Panc1 (cell line): ENCODE measurements at places on chromosomes 1 and 21.

- DNase-seq: no peak
These were observed 1.4 kb downstream of the DUSP10 start for GRCh38 chr1:221740369-221740992.

- DNase-seq: no peak
These were observed 81.5 kb downstream of the BEND5 start for GRCh38 chr1:48695161-48695560.

GRCh38 chr1:204408074-204408507 lies 3.5 kb downstream of the PPP1R15B start:
- no peak for DNase-seq

GRCh38 chr1:161868832-161869231 lies 102.7 kb downstream of the ATF6 start:
- no peak for DNase-seq

GRCh38 chr1:115654663-115655305 lies 13.0 kb downstream of the VANGL1 start:
- DNase-seq: no peak

- no peak for DNase-seq
These were observed 90.4 kb upstream of the AKT3 start for GRCh38 chr1:243940451-243940850.

- no peak for DNase-seq
These were observed 2.6 kb upstream of the ABCB10 start for GRCh38 chr1:229561141-229561540.

DNA sequence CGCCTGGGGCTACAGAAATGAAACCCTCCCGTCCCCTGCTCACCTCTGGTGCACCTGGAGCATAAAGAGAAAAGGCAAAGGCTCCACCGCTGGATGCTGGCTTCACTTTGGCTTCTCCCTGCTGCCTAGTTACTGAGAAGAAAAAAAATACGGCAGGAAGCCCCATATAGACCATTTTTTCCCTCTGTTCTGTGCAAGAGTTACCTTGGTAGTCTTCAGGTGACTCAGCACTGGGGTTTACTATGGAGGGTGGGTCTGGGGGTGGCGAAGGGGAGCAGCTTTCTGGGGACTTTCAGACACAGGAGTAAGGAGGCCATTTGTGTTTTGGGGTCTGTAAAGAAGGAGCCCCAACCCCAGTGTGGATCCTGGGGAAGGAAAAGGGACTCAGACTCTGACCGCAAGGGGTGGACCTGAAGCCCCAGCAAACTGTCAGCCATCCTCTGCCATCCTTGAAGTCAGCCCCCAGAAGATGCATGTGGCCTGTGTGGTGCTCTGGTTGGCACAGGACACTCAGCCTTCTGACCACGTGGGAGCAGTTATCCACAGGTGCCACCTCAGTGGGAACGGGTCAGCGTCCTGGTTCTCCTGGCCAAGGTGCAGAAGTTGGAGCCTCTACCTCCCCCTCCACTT lies 25.9 kb upstream of the EPS8L3 start:
- no peak for DNase-seq

GRCh38 chr1:179825206-179825605 lies 52.4 kb downstream of the TOR1AIP2 start:
- no peak for DNase-seq

DNA sequence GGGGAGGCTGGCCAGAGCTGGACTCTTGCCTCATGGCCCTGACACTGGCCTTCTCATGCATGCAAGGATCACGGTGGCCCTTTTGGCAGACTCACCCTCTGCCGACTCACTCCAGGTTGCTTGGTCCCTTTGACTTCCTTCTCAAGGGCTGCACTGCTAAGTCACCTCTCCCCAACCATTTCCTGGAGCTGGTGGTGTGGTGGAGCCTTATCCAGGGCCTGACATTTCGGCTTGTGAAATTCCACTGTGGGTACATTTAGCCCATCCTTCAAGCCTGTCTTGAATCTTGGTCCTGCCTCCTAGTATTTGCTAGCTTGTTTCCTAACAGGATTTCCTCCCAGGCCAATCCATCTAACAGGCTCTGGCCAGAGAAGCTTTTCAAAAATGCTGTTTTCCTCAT lies 52.6 kb upstream of the JUN start:
- DNase-seq: no peak

DNA sequence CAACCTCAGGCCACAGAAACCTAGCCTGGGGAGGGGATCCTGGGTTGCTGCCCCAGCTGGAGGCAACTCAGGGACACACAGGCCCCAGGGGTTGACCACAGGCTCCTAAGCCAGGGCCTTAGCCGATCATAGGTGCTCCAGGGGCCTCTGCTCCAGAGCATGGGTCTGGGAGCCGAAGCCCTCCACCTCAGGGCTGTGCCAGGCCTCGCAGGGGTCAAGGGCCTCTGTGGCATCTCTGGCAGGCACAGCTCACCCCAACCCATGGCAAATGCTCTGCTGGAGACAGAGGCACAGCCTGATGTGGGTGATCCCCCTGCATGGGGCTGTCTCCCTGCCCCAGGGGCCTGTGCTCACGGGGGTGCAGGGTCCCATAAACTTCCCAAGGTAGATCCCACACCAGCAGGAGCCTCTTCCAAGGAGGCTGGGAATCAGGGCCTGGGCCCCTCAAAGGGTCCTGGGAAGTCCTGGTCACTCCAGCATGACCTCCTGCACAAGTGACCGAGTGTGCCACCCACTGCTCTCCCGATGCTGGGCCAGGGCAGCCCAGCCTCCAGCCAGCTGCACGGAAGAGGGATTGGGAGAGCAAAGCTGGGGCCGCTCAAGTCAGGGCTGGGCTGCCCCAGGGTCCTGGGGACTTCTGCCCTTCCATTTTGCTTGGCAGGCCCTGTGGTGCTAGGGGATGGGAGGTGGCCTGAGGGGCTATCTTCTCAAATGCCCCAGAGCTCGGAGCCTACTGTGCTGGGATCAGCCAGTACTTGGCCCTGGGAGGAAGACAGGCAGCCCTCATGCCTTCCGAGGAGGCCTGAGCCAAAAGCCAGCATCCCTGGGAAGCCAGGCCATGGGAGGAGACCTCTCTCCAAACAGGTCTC lies 22.2 kb upstream of the PRSS38 start:
- no peak for DNase-seq

- DNase-seq: no peak
These were observed 67.6 kb downstream of the USP24 start for GRCh38 chr1:55147524-55147923.

DNA sequence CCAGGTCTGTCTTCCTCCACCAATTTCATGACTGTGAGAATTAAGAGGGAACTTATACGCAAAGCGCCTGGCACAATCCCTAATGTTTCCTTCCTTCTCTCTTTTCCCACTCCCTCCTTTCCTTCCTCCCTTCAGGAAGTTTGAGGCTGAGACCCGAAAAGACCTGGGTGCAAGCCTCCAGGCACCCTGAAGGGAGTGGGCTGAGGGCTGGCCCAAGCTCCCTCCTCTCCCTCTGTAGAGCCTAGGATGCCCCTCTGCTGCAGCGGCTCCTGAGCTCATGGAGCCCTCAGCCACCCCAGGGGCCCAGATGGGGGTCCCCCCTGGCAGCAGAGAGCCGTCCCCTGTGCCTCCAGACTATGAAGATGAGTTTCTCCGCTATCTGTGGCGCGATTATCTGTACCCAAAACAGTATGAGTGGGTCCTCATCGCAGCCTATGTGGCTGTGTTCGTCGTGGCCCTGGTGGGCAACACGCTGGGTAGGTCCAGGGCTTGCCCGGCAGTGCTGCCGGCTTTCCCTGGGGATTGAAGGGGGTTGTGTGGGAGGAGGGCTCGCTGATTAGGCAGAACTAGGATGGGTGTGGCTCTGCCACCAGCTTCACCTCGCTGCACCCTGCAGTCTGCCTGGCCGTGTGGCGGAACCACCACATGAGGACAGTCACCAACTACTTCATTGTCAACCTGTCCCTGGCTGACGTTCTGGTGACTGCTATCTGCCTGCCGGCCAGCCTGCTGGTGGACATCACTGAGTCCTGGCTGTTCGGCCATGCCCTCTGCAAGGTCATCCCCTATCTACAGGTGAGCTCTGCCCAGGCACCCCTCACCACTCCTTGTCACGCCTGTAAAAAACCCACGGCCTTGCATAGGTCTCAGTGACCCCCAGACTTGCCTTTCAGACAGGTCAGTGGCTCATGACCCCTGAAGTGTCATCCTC lies 1.7 kb downstream of the HCRTR1 start:
- no peak for DNase-seq

DNA sequence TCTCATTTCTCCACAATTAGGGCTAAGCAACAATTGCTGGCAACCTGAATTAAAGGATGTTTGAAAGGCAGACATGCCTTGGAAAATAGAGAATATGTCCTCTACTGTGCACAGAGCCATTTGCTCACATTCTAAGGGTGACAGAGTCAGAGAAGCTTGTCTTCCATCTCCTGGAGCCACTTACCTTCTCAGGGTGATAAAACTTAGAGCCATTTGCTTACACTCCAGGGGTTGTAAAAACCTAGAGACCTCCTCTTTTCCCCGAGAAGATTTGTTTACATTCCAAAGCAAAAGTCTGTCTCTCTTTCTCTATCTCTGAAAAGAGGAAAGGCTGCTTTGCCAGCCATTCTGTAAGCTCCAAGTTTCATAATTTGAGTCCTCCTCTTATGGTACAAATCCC lies 61.3 kb downstream of the LBR start:
- no peak for DNase-seq

- peak; percentile 80 for DNase-seq
These were observed 76.8 kb downstream of the CD46 start for GRCh38 chr1:207828485-207829158.

DNA sequence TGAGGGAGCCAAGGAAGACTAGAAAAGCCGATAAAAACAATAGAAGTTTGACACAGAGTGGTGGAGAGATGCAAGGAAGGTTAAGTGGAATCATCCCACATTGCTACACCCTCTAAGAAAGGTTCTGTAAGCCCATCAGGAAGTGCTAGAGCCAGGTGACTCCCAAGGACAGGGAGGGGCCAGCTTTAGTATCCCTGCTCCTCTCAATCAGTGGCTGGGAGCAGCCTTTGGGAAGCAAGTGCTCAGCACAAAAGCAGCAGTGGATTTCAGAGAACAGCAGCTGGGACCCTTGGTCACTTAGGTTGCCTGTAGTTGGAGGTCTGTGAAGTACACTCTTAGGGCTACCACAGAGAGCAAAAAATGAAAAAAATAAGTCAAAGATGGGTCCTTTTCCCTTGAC lies 42.5 kb downstream of the NME7 start:
- no peak for DNase-seq

- DNase-seq: no peak
These were observed 44.2 kb upstream of the KDM4A start for GRCh38 chr1:43605766-43606165.

DNA sequence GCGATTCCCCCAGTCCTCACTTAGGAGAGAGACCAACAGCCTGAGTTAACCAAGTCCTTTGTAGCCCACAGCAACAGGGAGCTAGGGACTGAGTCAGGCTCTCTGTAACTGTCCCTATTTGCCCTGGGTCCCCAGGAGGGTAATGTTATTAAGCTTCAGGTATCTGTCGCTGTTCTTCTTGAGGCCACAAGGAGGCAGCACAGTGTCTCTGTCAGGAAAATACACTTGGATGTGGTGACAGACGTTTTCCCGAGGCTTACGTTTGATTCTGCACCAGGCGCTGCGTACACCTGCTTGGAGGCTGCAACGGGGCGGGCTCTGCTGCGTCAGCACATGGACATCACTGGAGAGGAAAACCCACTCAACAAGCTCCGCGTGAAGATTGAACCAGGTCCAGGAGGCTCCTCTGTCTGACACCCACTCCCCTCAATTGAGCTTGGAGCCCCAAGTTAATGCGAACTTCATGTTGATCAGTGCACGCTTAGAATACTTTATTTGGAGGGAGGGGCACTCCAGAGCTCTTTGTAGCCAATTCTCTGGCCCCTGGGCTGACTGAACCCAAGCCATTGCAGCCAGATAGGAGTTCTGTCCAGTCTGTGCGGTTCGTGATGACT lies 10.7 kb upstream of the ELF3 start:
- DNase-seq: no peak

DNA sequence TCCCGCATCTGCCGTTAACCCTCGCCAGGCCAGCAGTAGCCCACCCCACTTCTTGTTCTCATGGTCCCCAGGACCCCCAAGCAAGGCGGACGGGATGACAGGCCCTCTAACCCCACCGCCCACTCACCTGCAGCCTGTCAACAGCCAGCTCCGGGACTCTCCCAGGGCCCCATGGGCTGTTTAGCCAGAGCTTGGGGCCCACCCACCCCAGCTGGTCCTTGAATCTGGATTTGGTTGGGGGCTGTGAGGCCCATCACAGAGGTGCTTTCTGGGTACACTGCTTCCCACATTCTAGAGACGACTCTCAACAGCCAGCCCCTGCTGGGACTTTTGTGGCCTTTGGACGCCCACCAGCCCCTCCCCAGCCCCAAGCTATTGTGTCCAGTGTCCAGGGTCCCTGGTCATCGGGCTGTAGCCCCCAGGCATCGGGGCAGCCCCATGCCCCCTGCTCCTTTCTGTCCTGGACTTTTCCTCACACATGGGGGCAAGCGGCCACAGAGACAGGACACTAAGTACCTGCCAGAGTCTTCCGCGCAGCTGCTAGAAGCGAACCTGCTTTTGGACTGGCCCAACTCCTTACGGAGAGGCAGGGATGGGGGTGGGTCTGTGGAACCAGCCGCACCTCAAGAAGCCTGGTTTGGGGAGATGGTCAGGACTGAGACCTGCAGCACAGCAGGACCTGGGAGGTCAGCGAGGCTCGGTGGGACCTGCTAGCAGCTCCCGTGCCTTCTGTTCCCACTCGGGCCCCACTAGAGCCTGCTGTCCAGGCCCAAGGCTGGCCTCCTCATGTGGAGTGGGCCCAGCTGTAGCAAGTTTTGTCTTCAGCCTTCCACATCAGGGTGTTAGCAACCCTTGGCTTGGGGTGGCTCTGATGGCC lies 208.1 kb upstream of the VAMP3 start:
- DNase-seq: no peak

DNA sequence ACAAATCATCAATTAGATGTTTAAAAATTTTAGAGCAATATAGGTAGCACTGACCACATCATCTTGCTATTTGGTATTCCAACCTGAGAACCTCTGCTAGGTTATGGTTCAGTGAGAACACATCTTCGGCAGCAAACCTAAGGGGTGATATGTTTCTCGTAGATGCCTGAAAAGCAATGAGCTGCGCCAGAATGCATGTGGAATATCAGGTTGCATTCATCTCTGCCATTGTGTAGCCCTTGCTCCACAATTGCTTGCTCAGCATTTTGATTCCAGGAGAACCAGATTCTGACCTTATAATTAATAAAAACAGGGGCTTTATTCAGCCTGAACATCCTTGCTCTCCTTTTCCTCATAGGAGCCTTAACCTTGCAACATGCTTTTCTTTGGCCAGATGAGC lies 408.1 kb downstream of the USH2A start:
- DNase-seq: no peak
